ENCODE measurements at places on chromosomes 6 and 20.

GRCh38 chr6:4610256-4610655 is 165.9 kb upstream of the CDYL start:
- DNase-seq: no peak

GRCh38 chr6:13044390-13044789 is 283.9 kb downstream of the TBC1D7 start:
- no peak for DNase-seq

DNA sequence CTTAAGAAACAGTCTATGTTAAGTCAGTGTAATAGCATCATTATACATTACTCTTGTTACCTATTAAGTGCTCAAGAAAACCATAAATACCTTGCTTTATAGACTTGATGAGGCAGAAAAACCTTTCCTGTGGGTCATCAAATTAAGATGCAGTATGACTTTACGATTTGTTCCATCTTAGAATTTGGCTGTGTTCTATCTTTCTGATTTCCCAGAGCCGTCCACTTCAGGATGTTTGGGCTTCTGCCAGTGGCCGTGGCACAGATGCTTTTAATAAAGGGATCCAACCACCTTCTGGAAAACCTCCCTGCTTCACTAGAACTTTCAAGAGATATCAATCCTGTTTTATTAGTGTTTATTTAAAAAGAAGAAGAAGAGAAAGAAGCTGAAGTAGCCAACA is 71.2 kb downstream of the PDE7B start:
- DNase-seq: no peak

- no peak for DNase-seq
Measured at GRCh38 chr6:155882527-155883333, 427.1 kb upstream of the NOX3 start.

- no peak for DNase-seq
Measured at GRCh38 chr6:117616391-117617209, 14.3 kb upstream of the GOPC start.

GRCh38 chr6:43584892-43585570 is 9.0 kb downstream of the POLH start:
- DNase-seq: no peak

- no peak for DNase-seq
Measured at GRCh38 chr6:28867086-28867409, 56.7 kb downstream of the TRIM27 start.

DNA sequence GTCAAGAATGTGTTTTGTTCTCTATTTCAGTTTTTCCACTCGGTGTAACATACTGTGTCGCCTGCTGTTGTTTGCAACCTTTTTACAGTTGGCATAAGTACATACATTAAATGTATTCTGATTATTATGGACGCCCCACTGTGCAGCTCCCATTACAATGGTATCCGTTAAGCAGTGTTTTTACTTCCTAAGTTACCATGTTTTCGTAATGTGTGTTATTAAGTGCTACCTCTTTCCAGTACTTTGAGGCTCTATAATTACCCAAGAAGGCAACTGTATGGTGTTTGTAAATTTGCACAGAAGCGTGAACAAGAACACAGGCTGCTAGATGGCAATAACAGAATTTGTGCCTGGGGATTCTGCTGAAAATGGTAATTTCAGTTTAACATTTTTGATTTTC is 568.0 kb upstream of the MARCKS start:
- no peak for DNase-seq

- no peak for DNase-seq
Measured at GRCh38 chr6:15616261-15616660, 46.6 kb downstream of the DTNBP1 start.

DNA sequence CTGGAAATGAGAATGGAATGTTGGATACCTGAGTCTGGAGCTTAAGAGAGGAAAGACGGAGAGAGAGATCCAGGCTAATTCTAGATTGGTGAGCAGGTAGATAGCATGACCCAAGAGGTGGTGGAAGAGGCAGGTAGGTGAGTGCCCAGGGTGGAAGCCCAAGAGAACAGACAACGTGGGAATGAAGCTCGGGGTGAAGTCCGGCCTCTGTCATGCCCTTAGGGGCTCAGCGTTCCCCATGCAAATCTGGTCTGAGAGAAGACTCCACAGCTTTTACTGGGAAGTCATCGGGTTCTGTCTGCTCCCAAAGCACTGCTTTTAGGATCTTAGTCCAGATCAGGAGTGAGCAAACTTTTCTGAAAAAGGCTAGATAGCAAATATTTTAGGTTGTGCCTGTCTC is 3.6 kb downstream of the NELFCD start:
- no peak for DNase-seq
